ENCODE measurements at places on chromosomes 1 and 21. TPM values are rescaled to one million over a fixed set of nuclear protein-coding genes. Genes with fewer than 3 reads are reported as not detected.

TMEM125 gene
- 0.49 TPM for total RNA-seq

IL20 gene
- not detected for total RNA-seq

PLA2G4A gene
- 1.2 TPM for total RNA-seq

FAM177B gene
- not detected for total RNA-seq

RNF186 gene
- not detected for total RNA-seq

TEX38 gene
- total RNA-seq: not detected

BCAN gene
- total RNA-seq: 98.8 TPM

CD48 gene
- not detected for total RNA-seq

PTPRF gene
- 60.7 TPM for total RNA-seq
